ENCODE measurements at places on chromosomes 13 and 19.

DNA sequence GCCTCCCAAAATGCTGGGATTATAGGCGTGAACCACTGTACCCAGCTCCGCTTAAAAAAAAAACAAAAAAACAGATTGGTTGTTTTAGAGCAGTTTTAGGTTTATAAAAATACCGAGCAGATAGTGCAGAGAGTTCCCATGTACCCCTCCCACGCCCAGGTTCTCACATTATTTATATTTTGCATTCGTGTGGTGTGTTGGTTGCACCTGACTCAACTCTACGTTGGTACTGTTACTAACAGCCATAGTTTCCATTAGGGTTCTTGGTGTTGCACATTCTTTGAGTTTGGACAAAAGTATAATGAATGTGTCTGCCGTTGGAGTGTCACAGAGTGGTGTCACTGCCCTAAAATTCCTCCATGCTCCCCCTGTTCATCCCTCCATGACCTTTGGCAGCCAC, 29.1 kb downstream of the MYO9B start:
- ATAC-seq, result no peak

- no peak for ATAC-seq
Measured at GRCh38 chr13:99374994-99375737, 68.0 kb upstream of the GPR183 start.

GRCh38 chr13:45325806-45326205, 15.2 kb downstream of the TPT1 start:
- ATAC-seq, result peak; percentile 70

GRCh38 chr13:19882231-19882630, 18.8 kb upstream of the ZMYM5 start:
- no peak for ATAC-seq

- ATAC-seq, result no peak
Measured at GRCh38 chr13:39820606-39821005, 165.1 kb downstream of the COG6 start.

DNA sequence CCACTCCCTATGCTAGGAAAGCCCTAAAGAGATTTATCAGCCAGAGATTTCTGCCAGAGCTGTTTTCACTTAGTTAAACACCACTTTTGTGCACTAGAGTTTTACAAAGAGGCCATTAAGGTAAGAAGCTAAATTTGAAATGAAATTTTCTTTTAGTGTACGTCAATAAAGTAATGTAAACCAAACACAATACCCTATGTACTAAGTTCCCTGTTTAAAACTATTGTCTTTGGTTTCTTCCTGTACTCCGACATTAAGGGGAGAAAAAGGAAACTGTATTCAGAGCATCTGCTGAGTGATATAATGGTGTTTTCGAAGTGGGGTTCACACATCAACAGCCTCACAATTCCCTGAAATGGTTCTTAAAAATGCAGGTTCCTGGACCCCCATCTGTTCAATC, 40.7 kb upstream of the STARD13 start:
- ATAC-seq, result no peak

GRCh38 chr19:6556480-6557195, 25.8 kb downstream of the TNFSF9 start:
- ATAC-seq, result no peak

GRCh38 chr19:14006766-14007562, 844 bp upstream of the RFX1 start:
- ATAC-seq, result peak; percentile 47

- ATAC-seq, result no peak
Measured at GRCh38 chr19:49374665-49375434, 11.2 kb downstream of the DKKL1 start.

DNA sequence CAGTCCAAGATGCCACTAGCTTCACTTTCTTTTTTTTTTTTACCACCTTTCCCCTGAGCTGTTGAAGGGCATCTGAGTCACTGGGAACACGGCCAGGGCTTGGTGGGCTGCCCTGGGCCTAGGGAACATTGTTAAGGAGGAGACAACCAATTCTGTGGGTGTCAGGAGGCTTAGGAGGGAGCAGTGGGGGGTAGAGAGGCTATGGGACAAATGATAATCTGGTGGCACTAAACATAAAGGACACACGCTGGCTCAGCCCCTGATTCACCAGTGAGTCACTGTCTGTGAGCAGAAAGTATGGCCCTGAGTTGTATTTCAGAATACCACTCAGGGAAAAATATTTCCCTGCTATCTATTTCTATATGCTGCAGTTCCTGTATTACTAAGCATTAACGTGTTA, 207.8 kb downstream of the DCLK1 start:
- peak; percentile 77 for ATAC-seq

GRCh38 chr19:47094557-47095475, 18.8 kb downstream of the ZC3H4 start:
- ATAC-seq, result no peak

- ATAC-seq, result no peak
Measured at GRCh38 chr13:67421475-67421874, 191.3 kb upstream of the PCDH9 start.

DNA sequence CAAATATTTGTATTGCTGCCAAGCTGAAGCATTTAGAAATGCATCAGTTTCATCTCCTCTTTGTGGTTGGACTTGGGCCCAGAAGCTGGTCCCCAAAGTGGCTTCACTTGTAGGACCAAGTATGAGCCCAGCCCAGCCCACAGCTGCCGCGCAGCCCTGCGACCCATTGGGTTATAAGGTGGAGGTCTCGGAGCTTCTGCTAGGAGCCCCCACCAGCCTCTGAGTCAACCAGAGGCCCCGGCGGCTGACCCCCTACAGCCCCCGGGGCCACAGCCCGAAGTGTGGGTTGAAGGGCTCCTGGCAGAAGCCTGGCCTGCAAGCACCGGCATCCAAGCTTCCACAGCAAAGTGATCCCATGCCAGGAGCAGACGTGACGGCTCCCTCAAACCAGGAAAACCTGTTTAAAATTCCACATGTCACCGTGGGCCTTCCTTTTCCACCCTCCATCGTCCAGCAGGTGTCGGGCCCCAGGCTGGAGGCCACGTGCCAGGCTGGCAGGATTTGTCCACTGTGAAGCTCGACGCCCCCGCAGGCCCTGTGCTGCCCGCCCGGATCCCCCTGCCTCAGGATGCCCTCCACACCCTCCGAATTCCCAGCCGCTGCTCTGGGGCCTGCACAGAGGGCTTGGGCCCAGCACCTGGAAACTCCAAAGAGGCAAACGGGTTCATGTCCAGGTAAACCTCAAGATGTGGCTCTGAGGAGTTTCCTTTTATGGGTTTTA, 54.7 kb downstream of the C13orf46 start:
- ATAC-seq, result no peak

DNA sequence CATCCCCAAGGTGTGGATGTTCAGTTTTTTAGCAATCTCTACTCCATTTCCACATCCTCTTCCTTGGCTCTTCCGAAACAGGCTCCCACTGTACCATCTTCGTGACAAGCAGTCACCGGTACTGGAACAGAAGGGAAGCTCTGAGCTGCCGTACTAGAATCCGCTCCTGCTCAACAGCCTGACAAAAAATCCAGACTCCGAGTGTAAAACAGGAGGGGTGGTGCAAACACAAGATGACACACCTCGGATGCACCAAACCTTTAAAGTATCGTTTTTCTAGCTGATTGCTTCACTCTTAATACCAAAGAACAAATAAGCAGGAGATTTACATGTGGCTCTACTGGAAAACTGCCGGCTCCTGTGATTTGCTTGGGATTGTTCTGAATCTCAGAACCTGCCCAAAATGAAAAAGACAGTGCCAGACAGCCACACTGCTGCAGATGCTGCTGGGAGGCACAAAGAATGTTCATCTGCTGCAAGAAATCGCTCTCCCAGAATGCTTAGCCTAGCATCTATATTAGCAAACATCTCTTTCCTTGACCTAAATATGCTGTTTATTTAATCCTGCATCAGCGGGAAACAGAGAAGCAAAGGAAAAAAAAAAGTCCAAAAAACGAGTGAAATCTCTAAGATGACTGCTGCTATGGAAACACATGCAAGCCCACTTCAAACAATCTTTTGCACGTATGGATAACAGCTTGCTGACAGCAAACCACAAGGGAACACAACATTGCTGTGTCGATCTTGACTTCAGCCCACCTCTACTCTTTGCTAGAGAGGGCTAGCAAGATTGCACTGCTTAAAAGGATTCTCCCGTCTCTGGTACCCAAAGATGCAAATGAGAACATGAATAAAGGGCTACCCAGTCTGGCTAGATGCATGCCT, 38.0 kb upstream of the DOCK9 start:
- no peak for ATAC-seq
